ENCODE measurements at places on chromosomes 6 and 20.

- no peak for DNase-seq
Observed at GRCh38 chr6:157525292-157525889, 144.4 kb downstream of the ZDHHC14 start.

DNA sequence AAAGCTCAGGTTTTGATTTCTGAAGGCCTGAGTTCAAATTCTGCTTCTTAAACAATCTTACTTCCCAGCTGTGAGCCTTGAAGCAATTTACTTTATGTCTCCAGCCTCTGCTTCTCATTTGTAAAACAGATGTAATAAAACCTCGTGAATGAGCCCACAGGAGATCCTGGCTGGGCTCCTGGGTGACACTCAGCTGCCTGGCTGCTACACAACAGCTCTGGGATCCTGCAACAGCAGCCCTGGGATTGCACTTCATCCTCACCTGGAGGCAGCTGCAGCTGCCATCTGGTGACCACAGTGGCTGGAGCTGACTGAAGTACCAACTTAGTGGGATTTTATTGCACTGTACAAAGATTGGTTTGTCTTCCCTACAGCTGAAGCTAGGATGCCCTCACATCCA is 98.6 kb downstream of the NDUFAF5 start:
- DNase-seq, result no peak

DNA sequence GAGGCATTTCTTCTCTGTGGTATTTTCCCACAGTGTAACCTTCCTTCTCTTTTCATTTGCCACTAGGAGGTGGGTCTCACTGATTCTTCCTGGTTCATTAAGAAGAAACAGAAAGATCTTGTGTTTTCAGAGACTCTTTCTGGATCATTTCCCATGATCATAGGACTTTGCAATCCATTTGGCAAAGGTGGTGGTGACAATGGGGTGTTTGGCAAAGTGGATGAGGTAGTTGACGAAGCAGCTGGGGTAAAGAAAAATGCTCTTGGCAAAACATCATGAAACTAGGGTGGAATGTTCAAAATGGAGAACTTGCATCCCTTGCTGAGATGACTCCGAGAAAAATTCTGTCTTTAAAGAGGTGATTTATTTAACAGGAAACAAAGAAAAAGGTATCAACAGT is 50.6 kb downstream of the TRAF3IP2 start:
- DNase-seq, result peak; percentile 57

DNA sequence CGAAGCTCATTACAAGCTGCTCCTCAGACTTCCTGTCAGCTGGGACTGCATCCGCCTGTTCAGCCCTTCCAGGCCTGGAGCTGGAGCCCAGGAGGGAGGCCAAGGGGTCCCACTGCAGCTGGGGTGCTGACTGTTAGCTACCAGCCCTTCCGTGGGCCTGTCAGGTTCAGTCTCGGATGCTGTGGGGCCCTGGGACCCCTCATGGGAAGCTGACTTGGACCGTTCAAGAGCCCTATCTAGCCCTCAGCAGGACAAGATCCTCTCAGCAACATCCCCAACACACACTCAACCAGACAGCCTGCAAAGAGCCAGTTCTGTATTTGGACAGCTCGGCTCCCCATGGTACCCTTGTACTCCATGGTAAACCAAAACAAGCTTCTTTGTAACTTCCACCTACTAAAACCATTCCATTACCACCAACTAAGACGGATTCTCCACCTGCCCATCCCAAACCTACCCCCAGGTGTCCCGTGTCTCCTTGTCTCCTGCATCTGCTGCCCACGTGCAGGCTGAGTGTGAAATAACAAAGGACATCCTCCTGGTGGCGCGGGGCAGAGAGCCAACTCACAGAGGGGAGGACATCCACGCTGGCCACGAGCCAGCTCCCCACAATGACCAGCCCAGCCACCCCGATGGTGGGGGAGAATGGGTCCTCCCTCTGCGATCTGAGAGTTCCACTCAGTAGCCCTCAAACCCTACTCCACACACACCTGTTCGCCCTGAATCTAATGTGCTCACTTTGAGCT is 111.2 kb downstream of the TAF4 start:
- no peak for DNase-seq

- no peak for DNase-seq
Observed at GRCh38 chr6:13205106-13205505, 123.2 kb downstream of the TBC1D7 start.

DNA sequence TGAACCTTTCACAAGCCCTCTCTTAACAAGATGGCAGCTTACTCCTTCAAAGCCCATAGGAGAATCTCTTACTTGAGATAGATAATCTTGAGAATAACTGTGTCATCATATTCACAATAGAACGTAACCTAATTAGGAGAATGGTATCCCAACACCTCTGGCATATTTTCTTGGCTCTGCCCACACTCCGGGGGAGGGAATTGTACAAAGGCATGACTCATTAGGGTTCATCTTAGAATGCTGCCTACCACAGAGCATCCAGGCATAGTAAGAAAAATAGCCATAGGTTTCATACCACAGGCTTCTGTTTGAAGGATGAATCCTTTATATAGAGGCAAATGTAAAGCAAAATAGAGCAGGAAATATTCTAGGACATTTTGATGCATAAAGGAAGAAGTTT is 1100.6 kb upstream of the CITED2 start:
- peak; percentile 82 for DNase-seq

DNA sequence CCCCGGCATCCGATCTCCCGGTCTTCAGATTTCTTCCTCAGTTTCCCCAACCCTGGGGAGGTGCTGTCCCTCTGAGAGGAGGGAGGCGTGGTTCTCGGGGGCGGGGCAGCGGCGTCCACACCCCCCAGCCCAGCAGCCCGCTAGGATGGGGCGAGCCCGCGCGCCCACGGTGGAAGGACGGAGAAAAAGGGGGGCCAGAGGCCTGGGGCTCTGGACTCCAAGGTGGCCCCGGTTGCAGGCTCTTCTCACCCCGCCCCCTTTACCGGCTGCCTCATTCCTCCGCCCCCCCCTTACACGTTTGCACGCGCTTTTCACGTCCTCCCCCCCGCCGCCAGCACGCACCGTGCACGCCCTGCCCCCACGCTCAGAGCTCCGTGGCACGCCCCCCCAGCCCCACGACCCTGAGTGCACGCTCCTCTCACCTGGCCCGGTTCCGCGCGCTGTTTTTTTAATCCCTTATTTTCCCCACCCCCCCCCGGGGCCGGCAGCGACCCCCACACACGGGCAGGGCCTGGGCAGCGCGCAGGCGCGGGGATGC is 402 bp downstream of the ZBTB12 start:
- DNase-seq, result no peak

DNA sequence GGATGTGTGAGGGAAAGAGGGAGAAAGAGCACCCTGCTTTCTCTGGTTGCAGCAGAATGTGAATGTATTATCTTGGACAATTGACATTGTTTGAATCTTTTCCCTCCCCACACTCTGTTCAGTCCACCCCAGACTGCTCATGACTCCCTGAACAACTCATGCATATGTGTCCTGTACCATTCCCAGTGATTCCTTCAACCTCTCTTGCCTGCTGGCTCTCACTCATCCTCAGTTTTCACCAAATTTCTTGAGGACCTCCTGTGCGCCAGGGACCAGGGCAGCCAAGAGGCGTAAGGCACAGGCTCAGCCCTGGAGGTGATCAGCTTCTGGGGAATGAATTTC is 5.4 kb downstream of the NOX3 start:
- no peak for DNase-seq

- DNase-seq, result peak; percentile 32
Observed at GRCh38 chr6:25670793-25671513, 18.9 kb downstream of the SCGN start.

- peak; percentile 52 for DNase-seq
Observed at GRCh38 chr20:36848078-36848660, 27.8 kb upstream of the TLDC2 start.

- DNase-seq, result no peak
Observed at GRCh38 chr20:32908334-32909292, 49.9 kb downstream of the EFCAB8 start.

DNA sequence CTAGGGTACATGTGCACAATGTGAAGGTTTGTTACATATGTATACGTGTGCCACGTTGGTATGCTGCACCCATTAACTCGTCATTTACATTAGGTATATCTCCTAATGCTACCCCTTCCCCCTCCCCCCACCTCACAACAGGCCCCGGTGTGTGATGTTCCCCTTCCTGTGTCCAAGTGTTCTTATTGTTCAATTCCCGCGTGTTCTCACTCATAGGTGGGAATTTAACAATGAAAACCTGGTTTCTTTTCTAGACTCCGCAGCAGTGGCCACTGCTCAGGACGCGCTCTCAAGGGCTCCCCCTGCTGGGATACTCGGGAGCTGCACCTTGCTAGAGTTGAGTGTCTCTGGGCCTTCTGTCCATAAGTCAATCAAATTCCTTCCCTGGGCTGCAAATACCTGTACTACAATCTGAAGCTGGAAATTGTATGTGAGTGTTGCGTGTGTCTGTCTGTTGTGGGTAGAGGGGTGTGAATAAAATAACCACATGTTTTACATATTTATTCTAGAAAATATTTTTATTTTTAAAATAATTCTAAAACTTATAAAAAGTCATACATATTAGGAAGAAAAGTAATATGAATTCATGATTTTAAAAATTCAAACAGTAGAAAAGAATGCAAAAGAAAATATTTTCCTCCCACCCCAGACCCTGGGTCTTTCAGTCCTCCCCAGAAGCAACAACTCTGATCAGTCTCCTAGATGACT is 8.2 kb upstream of the CEP250 start:
- DNase-seq, result peak; percentile 75

- peak; percentile 5 for DNase-seq
Observed at GRCh38 chr6:41371461-41371991, 36.1 kb downstream of the NCR2 start.

DNA sequence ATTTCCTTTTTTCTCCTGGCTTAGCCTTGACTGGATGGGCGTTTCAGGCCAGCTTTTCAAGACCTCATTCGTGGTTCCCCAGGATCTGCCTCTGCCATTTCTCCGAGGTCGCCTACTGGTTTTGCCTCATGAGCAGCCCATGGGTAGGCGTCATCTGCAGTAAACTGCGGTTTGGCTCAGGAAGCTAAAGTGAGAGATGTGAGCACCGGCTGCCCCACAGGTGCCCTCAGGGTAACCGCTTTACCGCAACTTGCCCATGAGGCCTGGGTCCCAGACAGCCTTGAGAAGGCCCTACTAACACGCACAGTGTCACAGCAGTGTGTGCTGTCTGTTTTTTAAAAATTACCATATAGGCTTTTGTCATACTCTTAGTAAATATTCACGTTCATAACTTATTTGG is 53.4 kb upstream of the TBXT start:
- no peak for DNase-seq

- peak; percentile 33 for DNase-seq
Observed at GRCh38 chr6:55886185-55886836, 10.9 kb upstream of the BMP5 start.

GRCh38 chr6:80433673-80434025 is 327.2 kb downstream of the BCKDHB start:
- DNase-seq, result no peak

DNA sequence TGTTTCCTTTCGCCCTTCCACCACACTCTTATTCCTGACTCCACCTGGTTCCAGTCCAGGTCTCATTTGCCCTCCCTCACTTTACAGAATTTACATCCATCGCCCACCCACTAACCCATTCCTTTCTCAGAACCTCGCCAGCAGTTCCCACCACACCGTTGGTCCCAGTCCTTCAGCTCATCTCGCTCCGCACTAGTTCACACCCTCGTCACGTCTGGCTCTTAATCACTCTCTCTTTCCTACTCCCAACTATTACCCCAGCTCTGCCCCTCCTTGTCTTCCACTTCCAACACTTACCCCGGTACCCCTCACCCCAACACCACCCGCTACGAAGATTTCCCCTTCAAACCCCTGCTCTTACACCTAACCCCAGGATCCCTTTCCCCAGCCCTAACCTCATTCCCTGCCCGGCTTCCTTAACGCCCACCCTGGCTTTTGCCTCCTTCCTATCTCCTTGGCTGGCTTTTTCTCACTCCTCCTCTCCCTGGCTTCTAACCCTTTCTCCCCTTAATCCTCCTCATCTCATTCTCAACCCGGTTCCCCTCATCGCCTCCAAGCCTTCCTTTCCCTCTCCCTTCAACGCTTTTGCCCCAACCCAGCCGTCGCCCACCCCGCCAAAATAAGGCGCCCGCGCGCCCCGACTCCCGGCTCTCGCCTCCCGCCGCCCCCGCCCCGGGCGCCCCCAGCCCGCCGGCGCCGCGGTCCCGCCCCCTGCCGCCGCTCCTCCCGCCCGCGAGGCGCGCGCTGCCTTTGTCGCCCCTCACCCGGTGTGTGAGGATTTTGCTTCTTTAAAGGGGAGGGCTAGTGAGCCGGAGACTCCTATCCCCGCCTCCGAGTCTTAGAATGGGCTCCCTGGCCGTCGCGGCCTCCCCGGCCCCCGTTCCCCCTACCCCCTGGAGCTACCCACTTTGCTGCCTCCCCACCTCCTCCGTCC is 542 bp downstream of the USP49 start:
- DNase-seq, result peak; percentile 11

DNA sequence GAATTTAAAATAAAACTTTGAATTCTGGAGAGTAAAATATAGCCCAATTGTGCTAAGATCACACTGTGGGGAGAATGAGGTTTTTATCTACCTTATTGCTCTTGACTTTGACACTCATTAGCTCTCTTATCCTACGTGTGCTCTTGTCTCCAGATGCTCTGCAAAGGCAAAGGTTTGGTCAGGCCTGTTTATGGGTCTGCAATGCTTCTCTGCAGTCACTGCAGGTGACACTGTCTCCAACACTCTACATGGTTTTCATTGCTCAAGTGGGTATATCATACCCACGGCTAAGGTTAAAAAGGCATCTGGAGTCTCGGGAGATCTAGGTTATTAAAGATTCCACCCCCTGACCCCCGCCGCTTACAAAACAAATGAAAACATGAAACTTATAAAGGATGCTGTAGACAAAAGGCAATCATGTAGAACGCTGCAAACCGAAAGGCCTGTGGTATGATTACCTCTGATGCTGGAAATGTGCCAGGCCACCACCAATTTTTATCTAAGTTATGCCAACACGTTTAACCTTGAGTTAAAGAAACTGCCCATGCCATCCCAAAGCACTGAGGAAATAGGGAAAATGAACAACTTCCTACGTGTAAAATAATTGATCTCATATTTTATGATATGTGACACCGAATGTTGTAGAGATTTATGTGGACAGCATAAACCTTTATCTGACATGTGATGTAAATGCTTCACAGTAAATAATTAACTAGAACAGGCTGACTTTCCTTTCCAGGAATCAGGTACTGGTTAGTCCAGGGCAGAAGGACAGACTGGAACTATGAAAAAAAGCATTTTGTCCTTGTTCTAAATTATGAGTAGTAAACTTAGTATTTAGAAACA is 238.2 kb upstream of the NOX3 start:
- DNase-seq, result peak; percentile 89

GRCh38 chr20:63135411-63135810 is 80.5 kb downstream of the YTHDF1 start:
- no peak for DNase-seq

GRCh38 chr6:150992703-150993102 is 127.2 kb downstream of the MTHFD1L start:
- no peak for DNase-seq

- DNase-seq, result no peak
Observed at GRCh38 chr6:87431263-87431662, 23.5 kb downstream of the CFAP206 start.

GRCh38 chr6:31478186-31478950 is 19.6 kb upstream of the MICB start:
- DNase-seq, result no peak
